Stimulated activated CD4-positive, alpha-beta T cell treated with anti-CD3 and anti-CD28 coated beads, Interleukin-1b, Interleukin-23, amount 100 ng/mL, for 48 hours (primary cell): ENCODE measurements at places on chromosomes 7 and 10.

GRCh38 chr10:124533266-124533665, 71.6 kb downstream of the LHPP start:
- DNase-seq = no peak

DNA sequence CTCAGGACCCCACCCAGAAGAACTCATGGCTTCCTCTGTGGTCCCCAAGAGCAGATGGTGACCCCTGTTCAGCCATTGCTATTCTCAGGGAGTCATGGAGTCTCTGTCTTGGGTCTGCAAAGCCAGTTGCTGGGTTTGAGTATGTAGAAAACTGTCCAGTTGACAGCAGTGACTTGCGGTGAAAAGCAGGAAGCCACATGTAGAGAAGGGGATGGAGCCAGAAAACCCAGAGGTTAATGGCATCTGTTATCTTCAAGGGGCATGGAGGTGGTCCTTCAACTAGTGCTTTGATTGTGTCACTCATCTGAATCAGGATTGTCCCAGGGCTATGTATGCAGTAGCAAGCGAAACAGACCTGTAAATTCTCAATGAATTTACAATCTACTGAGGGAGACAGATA, 86.3 kb upstream of the STK17A start:
- DNase-seq = no peak

GRCh38 chr7:84049071-84049836, 145.3 kb downstream of the SEMA3A start:
- DNase-seq = no peak

- DNase-seq = no peak
Observed at GRCh38 chr7:112959276-112959675, 127.4 kb downstream of the GPR85 start.

DNA sequence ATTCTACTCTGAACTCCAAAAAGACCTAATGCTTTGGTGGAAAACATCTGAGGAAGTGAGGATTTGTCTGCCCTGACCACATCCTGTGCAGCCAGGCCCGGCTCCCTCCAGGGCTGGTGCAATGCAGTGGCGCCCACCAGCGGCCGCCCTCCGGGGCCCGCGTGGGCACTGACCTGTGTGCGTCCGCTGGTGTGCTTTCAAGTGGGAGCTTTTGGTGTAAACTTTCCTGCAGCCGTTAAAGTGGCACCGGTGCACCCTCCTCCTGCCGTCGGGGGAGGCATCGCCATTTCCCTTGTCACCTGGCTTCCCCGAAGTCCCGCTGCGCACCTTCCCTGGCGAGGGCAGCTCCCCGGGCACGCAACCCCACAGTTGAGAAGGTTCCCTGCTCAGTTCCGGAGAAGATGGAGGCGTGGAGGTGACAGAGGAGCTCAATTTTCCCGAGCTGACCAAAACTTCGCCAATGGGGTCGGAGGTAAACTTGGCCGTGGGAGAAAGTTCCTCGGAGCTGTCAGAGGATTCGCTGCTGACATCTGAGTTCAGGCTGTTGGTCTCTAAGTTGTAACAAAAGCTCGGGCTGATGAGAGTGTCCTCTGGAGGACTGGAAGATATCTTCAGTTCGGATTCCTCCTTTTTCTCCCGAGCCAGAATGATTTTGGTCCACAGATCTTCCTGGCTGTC, 3.4 kb downstream of the KLF6 start:
- DNase-seq = peak; percentile 47

DNA sequence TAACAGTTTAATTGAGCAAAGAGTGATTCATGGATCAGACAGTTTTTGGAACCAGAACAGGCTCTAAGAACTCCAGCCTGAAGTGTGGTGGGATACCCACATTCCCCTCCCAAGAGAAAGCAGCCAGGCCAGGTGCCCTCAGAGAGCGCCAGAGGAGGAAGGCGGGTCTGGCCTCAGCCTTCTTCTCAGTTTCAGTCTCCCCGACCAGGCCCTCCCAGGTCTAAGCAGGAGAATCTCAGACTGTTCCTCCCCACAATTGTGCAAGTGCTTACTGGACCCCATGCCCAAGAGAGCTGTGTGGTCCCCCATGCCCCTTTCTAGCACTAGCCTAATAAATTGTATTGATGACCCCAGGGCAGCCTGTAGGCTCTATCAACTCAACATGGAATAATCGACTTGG, 25.6 kb downstream of the PPIF start:
- no peak for DNase-seq
